Globus pallidus (tissue), 1 donor: ENCODE measurements at places on chromosomes 11 and 22.

DNA sequence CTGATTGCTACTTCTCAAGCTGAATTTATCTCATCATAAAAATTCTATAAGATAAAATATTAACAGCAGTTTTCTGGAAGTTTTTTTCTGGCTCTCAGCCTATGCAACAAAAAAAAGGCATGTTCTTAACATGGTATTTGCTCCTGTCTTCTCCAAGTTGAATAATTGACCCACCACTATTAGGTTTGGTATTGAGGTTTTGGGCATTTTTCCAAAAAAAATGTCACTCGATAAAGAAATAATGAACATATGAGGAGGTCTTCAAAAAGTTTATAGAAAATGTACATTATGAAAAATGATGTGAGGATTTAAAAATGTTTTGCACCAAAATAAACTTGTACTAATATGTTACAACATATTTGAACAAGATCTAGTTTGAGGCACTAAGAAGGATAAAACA is 808.6 kb upstream of the RAG2 start:
- DNase-seq, result no peak

- no peak for DNase-seq
Measured at GRCh38 chr22:43094085-43094484, 4.9 kb upstream of the TTLL1 start.

DNA sequence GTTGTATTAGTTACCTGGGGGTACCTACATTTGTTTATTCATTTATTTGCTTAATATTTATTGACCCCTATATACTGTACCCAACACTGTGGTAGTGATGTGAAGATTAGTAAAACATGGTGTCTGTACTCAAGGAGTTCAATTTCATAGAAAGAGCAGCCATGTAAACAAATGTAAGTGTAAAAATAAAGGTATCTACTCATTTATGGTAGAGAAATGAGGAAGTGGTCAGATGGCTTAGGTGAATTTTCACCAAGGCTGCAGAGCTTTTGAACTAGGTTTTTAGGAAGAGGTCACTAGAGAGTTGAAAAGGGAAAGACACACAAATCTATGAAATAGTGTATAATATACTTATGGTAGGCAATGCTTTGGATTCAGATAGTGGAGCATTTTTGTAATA is 11.1 kb downstream of the CTR9 start:
- no peak for DNase-seq

DNA sequence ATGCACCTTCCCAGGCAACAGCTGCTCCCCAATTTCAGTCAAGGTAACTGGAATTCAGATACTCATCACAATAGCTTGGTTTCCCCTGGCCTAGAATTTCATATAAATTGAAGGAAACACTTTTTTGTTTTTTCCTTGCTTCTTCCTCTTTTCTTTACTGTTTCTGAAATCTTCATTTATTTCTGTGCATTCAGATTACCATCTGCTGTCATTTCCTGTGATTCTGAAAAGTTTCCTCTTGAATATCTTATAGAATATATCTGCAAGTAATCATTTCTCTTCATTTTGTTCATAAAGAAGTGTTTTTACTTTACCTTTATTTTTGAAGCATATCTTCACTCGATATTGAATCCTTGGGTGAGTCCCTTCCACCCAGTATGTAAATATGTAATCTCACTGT is 85.3 kb downstream of the GAB4 start:
- no peak for DNase-seq

GRCh38 chr11:119320776-119321524 is 4.0 kb upstream of the MCAM start:
- peak; percentile 62 for DNase-seq

DNA sequence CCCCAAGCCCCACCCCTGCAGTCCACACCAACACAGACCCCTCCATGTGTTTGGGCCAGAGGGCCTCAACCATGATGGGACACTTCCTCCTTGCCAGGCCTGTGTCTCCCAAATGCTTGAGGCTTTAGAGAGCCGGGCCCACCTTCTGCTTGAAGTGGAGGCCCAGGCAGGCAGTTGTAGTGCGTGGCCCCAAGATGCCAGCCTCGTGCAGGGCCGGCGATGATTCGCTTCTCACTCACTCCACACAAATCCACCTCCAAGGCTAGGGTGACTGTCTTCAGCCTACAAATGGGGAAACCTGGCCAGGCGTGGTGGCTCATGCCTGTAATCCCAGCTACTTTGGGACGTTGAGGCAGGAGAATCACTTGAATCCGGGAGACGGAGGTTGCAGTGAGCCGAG is 5.7 kb downstream of the PRR5 start:
- DNase-seq, result no peak

DNA sequence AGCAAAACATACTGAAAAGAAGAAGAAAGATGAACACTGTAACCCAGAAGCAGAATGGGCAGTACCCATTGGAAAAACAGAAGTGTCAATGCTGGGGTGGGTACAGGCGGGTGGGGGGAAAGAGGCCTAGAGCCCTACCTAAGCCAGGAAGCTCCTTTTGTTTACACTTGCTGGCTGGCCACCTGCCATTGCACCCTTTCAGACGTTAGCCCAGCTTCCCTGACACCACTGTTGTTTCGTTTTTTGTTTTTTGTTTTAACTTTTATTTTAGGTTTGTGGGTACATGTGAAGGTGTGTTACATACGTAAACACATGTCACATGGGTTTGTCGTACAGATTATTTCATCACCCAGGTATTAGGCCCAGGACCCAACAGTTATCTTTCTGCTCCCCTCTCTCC is 55.4 kb downstream of the PLEKHA7 start:
- DNase-seq, result no peak

DNA sequence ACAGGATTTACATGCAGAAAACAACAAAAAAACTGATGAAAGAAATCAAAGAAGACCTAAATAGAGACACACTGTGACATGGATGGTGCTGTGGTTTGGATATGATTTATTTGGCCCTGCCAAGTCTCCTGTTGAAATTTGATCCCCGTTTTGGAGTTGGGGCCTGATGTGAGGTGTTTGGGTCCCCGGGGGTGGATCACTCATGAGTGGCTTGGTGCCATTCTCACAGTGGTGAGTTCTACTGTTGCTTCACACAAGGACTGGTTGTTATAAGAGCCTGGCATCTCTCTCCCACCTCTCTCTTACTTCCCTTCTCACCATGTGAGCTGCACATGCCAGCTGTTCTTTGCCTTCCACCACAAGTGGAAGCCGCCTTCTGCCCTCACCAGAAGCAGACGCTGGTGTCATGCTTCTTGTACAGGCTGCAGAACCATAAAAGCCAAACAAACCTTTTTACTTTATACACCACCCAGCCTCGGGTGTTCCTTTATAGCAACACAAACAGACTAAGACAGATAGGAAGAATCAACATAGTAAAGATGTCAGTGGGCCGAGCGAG is 7.8 kb upstream of the RTL6 start:
- DNase-seq, result no peak

GRCh38 chr22:26122920-26123468 is 46.3 kb upstream of the SEZ6L start:
- DNase-seq, result no peak

DNA sequence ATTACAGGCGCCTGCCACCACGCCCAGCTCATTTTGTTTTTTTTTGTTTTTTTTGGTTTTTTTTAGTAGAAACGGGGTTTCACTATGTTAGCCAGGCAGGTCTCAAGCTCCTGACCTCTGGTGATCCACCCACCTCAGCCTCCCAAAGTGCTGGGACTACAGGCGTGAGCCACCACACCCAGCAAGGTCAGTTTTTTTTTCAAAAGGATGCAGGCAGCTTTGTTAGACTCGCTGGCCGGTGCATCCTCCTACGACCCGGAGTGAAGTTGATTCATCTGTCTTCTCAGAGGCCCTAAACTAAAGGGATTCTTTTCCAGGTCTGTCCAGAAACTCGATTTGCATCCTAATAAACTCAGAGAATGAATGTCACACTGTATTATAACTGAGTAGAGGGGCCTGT is 182.3 kb downstream of the DBX1 start:
- DNase-seq, result no peak

DNA sequence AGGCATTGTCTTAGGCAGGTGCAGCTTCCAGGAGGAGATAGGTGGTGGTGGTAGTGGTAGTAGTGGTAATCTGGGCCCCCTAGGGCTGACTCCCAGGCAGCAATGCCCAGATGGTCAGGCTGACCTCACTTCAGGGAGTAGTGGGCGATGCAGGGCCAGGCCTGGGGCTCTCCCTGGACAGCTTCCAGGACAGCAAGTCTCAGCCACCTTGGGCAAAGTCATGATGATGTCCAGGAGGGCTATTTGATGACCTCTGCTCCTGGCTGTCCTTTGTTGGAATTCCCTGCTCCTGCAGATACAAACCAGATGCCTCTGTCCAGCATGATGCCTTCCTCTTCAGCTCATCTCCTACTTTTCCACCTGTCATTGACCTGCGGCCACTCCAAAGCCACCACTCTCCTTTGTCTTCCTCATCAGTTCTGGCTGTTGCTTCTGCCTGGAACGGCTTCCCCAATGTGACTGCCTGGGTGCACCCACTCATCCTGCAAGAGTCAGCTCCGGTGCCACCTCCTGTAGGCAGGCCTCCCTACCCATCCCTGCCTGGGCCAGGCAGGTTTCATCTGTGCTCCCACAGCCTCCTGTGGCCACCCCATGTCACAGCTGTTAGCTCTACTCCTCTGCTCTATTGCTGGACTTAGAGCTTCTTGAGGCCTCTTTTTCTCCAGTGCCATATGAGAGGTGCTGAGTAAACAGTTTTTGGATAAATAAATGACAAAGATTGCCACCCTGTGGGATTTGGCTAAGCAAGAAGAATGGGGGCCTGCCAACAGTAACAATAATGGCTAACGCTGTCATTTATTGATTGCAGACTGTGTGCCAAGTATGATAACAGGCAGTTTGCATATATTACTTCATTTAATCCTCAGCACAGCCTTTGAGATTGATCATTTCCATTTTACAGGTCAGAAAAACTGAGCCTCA is 172.9 kb upstream of the NECTIN1 start:
- DNase-seq, result no peak

- no peak for DNase-seq
Measured at GRCh38 chr11:67605231-67606011, 1.3 kb upstream of the NDUFV1 start.

DNA sequence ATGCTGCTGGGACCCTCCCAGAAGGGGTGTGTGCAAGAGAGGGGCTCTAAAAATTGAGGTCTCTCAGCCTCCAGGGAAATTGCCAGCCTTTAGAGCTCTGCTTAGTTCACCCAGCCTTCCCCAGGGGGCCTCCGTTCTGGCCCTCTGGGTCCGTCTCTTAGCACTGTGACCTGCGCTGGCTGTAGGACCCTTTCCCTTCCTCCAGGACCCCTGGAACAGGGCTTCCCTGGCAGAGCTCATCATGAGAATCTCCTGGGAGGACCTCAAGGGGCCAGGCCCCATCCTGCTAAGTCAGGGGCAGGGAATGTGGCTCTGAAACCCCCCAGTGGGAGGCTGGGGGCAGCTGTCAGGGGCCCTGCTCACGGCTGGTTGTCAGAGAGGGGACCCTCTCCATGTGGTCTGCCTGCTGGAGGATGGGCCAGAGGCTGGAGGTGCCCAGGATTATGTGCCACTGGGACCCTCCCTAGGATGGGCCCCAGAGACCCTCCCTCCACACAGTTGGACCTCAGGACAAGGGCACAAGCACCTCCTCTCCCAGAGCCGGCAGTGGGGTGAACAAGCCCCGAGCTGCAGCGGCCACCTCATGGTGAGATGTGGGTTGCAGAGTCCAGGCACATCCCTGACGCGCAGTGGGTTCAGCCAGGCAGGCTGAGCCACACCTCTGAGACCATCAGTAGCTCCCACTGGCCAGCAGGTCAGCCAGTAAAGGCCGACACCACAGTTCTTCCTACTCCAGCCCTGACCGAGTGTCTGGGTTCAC is 27.1 kb upstream of the GAL start:
- DNase-seq, result no peak

- DNase-seq, result no peak
Measured at GRCh38 chr11:108569896-108570295, 23.7 kb downstream of the EXPH5 start.

DNA sequence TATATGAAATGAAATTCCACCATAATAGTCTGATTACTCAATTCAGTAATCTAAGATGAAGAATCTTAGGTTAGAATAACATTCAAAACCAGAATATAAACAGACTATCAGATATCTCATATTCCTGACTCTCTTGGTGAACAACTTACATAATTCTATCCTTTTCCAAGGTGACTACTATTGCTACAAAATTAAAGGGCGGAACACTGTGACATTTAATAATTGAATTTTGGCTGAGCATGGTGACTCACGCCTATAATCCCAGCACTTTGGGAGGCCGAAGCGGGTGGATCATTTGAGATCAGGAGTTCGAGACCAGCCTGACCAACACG is 34.4 kb downstream of the RDX start:
- DNase-seq, result no peak

DNA sequence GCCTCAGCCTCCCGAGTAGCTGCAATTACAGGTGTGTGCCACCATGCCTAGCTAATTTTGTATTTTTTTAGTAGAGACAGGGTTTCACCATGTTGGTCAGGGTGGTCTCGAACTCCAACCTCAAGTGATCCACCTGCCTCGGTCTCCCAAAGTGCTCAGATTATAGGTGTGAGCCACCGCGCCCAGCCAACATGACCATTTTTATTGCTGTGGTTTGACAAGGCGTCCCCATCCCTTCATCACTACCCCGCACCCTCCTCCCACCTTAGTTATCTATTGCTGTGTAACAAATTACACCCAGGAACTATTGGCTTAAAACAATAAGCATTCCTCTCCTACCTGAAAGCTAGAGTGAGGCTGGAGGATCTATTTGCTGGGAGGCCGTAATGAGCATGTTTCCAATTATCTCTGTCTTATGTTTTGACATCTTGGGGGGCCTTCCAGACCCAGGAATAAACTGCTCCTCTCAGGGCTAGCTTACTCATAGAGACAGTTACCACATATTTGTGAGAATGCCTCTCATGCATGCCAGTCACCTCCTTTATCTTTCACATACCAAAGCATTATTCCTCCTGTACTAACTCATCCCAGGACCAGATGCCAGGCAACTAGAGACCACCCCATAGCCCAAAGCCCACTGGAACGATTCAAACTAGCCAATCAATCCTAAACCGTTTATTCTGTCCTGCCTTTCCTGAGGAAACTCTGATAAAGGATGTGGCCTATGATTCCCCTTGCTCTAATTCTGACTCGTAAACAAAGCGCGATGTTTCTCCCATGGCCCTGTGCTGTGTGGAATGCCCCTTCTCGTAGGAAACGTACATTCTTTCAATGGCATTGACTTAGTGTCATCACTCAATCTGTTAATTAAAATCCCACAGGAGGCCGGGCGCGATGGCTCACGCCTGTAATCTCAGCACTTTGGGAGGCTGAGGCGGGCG is 19.4 kb downstream of the SNU13 start:
- DNase-seq, result no peak
